ENCODE measurements at places on chromosomes 16 and 17.

DNA sequence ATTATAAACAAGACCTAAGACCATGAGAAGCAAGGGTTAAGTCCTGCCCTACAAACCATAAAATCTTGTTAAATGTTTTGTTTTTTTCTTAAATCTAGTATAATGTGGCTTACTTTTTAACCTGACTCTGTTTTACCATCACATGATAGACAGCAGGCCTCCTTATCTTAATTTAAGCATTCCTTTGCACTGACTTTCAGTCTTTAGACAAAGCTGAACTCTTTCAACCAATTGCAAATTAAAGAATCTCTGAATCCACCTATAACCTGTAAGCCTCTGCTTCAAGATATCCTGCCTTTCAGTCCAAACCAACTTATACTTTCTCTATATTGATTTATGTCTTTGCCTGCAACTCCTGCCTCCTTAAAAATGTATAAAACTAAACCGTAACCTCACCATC lies 478.5 kb downstream of the GRIN2A start:
- DNase-seq, result no peak

DNA sequence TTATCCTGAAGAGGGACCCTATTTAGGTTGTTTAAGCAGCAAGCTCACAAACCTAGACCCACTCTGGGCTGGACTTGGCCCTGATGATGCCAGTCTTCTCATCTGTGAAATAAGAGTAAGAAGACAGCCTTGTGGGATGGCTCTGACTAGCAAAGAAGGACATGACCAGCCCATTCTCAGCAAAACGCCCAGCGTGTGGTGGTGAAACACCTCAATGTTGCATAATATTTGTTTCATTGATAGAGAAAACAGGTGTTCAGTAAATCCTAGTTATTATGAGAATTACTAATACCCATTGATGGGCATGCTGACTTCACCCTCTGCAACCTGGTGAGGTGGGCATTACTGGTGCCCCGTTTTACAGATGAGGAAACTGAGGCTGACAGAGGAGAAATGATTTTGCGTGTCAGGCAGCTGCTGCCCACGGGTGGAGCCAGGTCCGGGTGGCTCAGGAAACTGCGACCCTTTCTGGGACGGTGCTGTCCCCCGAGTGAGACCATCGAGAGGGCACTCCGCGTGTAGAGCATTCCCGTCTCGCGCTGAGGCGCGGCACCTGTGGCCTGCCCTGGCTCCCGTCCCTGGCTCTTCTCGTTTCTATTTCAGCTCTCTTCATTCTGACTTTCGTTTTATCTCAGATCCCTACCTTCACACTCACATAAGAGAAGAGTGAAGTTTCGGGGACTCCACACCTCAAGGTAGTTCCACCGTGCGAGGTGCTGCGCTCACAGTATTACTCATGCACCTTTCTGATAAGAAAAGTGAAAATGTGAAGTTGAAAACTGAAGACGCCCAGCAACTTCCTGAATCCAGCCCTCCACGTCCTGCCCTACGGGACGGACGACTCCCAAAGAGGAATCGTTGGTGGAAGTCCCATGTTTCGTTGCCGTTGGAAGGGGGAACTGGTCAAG lies 48.5 kb downstream of the IRF8 start:
- peak; percentile 21 for DNase-seq

DNA sequence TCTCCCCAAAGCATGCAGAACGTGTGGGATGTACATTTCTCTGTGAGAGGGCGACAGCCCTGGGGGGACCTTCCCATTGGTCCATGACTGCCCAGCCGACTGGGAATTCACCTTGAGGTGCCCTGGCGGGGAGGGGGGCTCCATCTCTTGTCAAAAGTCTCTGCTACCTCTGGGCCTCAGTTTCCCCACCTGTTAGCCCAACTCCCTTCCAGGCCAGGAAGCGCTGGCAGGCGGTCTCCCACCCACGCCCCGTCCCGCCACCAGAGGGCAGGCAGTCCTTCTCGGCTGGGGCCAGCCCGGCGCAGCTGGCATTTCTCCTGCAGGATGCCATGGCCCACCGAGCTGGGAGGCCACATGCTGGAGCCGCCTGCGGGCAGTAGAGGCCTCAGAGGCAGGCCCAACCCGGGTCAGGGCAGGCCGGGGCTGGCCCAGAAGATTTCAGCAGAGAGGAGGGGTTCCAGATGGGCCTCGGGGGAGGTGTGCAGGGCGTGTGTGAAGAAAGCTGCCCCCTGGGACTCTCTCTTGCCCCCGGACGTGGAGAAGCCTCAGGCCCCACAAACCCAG lies 16.6 kb downstream of the CD7 start:
- DNase-seq, result no peak

- DNase-seq, result no peak
Measured at GRCh38 chr16:49457196-49457595, 83.6 kb downstream of the C16orf78 start.

DNA sequence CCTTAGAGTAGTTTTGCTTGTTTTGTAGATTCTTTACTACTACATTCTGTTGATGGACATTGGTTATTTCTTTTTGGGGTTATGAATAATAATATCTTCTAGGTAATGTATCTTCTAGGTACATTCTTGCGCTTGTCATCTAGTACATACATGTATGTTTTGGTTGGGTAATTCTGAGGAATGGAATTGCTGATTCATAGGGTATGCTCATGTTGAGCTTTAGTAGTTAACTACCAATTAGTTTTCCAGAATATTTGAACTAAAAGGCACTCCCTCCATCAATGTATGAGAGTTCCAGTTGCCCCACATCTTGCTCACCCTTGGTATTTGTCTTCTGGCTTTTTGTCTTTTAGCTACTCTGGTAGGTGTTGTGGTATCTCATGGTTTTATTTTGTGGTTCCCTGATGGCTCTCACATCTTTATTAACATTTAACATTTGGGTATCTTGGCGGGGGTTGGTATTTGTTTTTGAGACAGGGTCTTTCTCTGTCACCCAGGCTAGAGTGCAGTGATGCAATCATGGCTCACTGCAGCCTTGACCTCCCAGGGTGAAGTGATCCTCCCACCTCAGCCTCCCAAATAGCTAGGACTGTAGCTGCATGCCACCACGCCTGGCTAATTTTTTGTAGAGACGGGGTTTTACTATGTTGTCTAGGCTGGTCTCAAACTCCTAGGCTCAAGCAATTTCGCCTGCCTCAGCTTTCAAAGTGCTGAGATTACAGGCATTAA lies 47.1 kb downstream of the SLC6A4 start:
- no peak for DNase-seq

DNA sequence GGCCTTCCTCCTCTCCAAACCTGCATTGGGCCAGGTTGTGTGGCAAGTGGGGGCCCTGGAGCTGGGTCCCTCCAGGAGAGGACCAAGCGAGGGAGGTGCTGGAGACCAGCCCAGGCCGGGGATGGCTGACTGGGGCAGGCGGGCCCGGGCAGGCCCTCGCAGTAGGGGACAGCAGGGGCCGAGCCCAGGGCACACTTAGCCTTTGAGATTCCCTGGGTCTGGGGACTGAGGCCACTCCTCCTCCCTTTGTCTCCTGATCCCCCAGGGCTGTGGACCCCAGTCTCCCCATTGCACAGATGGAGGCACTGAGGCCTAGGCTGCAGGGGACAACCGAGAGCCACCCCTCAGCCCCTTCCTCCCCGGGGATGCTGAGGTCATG lies 5.2 kb downstream of the FOXJ1 start:
- DNase-seq, result no peak

- DNase-seq, result no peak
Measured at GRCh38 chr16:65116216-65116615, 5.6 kb downstream of the CDH11 start.

DNA sequence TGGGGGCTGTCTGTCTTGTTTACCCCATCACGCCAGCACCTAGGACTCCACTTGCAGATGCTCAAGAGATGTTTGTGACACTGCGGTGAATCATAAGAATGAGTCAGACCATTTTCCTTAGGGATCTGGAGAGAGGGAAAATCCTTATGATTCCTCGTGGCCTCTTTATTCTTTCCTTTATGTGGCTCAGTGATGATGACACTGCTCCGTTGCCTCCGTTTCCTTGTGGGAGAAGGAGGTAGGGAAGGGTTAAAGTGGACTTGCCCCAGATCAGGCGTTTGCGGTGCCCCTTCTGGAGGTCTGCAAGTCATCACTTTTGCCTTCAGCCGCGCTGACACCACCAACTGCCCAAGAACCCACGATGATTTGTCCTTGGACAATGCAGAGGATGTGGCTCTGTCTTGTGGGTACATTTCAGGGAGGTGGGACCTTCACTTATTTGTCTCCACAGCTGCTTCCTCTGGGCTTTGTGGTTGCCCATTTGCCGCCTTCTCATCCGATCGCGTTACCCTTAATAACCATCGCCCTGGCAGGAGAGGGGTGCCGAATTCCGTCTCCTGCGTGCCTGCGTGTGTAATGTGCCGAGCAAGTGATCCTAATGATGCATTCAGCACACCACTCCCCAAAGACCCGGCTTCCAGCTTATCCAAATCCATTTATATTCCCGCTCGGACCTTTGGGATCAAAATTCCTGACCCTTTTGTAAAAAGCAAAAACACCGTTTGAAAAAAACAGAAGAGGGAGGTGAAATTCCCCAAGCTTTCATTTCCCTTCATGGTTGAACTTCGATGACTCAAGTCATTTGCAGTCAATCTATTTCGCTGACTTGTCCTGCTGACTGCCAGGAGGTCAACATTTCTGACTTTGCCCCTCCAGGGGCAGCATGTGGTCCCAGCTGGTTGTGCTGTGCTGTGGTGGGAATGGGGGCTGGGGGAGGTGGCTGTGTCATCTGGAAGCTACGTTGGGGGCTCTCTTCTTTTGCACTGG lies 87.2 kb upstream of the IRX3 start:
- DNase-seq, result no peak

- no peak for DNase-seq
Measured at GRCh38 chr17:17555151-17555550, 36.4 kb downstream of the PEMT start.

- DNase-seq, result no peak
Measured at GRCh38 chr17:45367216-45367615, 50.4 kb upstream of the MAP3K14 start.

GRCh38 chr16:67645397-67646121 lies 615 bp downstream of the CARMIL2 start:
- no peak for DNase-seq

DNA sequence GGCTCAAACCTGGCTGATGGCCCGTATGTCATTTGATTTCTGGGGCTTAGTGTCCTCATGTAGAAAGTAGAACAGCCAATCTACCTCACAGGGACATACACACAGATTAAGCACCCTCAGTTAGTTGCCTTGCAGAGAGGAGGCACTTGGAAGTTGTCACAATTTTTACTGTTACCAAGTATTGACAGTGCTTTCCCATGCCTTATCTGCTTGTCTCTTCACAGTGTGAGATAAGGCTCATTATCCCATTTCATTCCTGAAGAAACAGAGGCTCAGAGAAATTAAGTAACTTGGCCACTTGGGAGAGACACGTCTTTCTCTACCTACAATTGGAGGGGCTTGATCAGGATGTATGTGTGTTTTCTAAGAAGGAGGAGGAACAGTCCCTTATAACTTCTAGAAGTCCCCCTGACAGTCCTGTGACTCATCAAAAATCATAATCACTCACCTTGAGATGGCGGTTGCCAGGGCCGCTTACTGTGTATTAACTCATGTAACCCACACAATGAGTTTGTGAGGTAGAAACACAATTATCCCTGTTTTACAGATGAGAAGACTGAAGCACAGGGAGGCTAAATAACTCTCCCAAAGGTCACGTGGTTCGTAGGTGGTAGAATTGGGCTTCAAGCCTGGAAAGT lies 56.9 kb upstream of the LHX1 start:
- no peak for DNase-seq

DNA sequence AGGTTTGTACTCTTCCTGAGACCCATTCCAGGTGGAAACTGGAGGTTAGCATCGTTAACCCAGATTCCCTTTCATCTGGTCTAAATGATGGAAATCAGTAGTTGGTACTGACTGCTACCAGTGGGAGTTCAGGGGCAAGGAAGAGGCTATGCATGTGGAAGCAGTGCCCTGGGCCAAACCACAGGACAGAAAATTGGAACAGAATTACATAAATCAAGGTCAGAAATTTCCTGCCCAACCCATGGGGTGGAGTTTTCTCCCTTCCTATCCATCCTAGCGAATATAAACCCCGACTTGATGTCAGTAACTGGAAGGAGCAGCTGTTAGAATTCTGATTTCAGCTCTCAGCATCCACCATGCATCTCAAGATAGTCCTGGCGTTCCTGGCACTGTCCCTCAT lies at the start of gene AOC2:
TSS of gene AOC2 (plus strand) at position 310 of the 400 bp plus-strand sequence. CDS start at position 357, 47 bp downstream.
- no peak for DNase-seq

GRCh38 chr17:33976831-33977230 lies 278.3 kb upstream of the CCL2 start:
- DNase-seq, result no peak

DNA sequence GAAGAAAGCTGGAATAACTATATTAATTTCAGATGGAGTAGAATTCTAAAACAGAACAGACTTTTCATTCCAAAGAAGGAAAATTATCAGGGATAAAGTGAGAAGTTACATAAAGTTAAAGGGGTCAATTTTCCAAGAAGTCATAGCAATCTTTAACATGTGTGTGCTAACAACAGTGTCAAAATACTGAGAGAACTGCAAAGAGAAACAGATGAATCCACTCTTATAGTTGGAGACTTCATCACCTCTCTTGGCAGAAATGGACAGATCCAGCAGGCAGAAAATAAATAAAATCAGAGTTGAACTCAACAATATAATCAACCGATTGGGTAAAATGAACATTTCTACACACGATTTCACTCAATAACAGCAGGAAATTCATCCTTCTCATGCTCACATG lies 5.4 kb downstream of the ABCA9 start:
- no peak for DNase-seq

- no peak for DNase-seq
Measured at GRCh38 chr16:84198401-84198800, 7.4 kb downstream of the ADAD2 start.

GRCh38 chr16:79367822-79368221 lies 232.7 kb downstream of the MAF start:
- DNase-seq, result no peak

Measured in HL-60 (cell line).